ENCODE measurements at places on chromosomes 12 and 14. TPM values are rescaled to one million over a fixed set of nuclear protein-coding genes. Genes with fewer than 3 reads are reported as not detected.

DNA sequence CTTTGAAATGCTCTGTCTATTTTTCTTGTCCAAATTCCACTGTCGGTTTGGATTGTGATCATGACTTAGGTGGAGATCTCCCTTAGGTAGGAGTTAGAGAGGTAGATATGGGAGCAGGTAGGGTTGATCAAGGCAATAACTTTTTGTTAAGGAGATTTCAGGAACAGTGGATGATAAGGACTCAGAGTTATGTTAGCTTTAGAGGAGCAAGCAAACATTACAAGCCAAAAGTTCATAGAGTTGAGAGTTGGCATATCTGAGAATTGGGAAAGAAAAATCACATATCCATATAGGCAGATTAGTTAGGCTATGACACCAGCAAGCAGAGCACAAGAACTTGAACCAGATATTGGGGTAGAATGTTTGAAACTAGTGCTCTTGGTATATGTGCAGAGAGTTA is 43.1 kb upstream of the C12orf75 start:
- no peak overlapping the region for H3K4me3 ChIP-seq
- H3K27me3 ChIP-seq, result no peaks in the 10 kb centered on the region

GRCh38 chr14:58272588-58273372 is 25.6 kb upstream of the ARID4A start:
- H3K4me3 ChIP-seq, result no peak overlapping the region
- no peak overlapping the region for H3K27ac ChIP-seq
- H3K4me1 ChIP-seq, result no peaks in the 10 kb centered on the region
- DNase-seq, result no peak
- H3K27me3 ChIP-seq, result no peaks in the 10 kb centered on the region

The KCNC2 gene
- not detected for total RNA-seq

DNA sequence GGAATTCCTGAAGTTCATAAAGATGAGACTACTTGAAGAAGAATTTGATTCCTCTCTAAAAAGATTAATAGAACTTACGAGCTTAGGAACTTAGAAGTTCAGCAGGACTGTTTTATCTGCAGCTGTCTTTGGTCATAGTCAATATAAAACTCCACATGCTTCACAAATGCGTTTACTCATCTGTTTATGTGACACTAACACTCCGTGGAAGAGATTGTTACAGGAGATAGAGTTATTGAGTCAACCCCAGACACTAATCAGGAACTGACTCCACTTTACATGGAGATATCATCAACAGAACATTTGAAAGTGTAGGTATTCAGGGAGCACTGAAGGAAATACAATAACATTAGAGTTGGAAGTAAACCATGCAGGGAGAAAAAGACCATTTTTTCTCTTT is 92.8 kb downstream of the LRFN5 start:
- H3K36me3 ChIP-seq, result no peaks in the 10 kb centered on the region
- no peak for DNase-seq
- no peak overlapping the region for H3K4me3 ChIP-seq
- H3K27me3 ChIP-seq, result no peaks in the 10 kb centered on the region

DNA sequence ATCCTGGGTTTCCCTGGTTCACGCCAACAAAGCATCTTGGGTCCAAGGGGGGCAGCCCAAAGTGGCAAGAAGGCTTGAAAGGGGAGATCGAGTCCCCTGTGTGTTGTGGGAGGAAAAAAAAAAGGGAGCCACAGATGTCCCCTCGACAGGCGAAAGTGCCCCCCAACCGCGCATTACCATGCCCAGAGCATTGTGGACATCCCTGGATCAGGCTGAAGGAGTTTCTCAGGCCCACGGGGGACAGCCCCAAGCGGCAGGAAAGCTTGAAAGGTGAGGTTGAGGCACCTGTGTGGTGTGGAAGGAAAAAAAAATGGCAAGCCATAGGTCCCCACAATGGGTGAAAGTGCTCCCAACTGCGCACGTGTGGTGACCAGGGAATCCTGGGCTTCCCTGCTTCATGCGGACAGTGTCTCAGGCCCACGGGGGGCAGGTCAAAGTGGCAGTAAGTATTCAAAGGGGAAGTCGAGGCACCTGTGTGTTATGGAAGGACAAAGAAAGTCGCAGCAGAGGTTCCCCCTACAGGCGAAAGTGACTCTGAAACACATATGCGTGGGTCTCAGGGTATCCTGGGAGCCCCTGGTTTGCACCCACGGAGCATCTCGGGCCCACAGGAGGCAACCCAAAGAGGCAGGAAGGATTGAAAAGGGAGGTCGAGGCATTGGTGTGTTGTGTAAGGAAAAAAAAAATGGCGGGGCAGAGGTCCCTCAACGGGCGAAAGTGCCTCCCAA is 580.1 kb downstream of the ALG10 start:
- no peak overlapping the region for H3K27ac ChIP-seq
- no peaks in the 10 kb centered on the region for H3K27me3 ChIP-seq
- H3K36me3 ChIP-seq, result no peaks in the 10 kb centered on the region
- no peak for DNase-seq
- no peak overlapping the region for H3K4me3 ChIP-seq
- H3K4me1 ChIP-seq, result no peaks in the 10 kb centered on the region

GRCh38 chr12:128813392-128813791 is 10.4 kb downstream of the SLC15A4 start:
- no peak for DNase-seq
- H3K4me3 ChIP-seq, result no peak overlapping the region
- H3K4me1 ChIP-seq, result no peaks in the 10 kb centered on the region
- no peaks in the 10 kb centered on the region for H3K27me3 ChIP-seq

GRCh38 chr12:77833329-77833728 is 2.6 kb downstream of the NAV3 start:
- no peak overlapping the region for H3K4me3 ChIP-seq
- DNase-seq, result no peak
- H3K27me3 ChIP-seq, result no peaks in the 10 kb centered on the region
- no peaks in the 10 kb centered on the region for H3K36me3 ChIP-seq
- H3K4me1 ChIP-seq, result no peaks in the 10 kb centered on the region

- H3K4me3 ChIP-seq, result no peak overlapping the region
- no peaks in the 10 kb centered on the region for H3K36me3 ChIP-seq
- peaks cover 19% of the 10 kb centered on the region for H3K4me1 ChIP-seq
- H3K27me3 ChIP-seq, result no peaks in the 10 kb centered on the region
- no peak overlapping the region for H3K27ac ChIP-seq
Observed at GRCh38 chr14:93940437-93940836, 13.3 kb downstream of the FAM181A start.

GRCh38 chr12:77469578-77470333 is 360.9 kb upstream of the NAV3 start:
- H3K36me3 ChIP-seq, result no peaks in the 10 kb centered on the region
- no peaks in the 10 kb centered on the region for H3K27me3 ChIP-seq
- no peak for DNase-seq
- no peak overlapping the region for H3K27ac ChIP-seq

The CD163 gene
- 1.4 TPM for total RNA-seq

DNA sequence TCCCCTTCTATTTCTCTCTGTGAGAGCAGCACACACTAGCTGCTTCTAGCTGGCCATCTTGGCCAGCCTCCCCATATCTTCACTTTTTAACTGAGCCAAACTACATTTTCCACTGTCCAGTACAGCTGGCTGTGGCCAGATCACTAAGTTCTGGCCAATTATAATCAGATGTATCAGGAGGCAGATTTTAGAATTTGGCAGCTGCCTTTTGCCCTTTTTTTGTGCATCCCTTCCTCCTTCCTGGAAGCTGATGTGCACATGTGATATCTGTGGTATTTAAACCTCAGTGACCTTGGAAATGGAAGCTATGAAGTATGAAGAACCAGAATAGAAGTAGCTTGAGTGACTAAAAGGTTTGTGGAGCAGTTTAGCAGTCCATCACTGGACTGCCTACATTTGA is 49.8 kb upstream of the ANO6 start:
- no peak for DNase-seq
- H3K36me3 ChIP-seq, result no peaks in the 10 kb centered on the region
- H3K4me1 ChIP-seq, result no peaks in the 10 kb centered on the region
- H3K4me3 ChIP-seq, result no peak overlapping the region

- no peak for DNase-seq
- H3K4me1 ChIP-seq, result no peaks in the 10 kb centered on the region
- no peaks in the 10 kb centered on the region for H3K36me3 ChIP-seq
- no peak overlapping the region for H3K4me3 ChIP-seq
Observed at GRCh38 chr14:57413849-57414248, 23.5 kb downstream of the NAA30 start.

The CLEC7A gene
- not detected for total RNA-seq

GRCh38 chr14:92670643-92671366 is 77.6 kb downstream of the LGMN start:
- H3K36me3 ChIP-seq, result no peaks in the 10 kb centered on the region
- no peak for DNase-seq
- no peaks in the 10 kb centered on the region for H3K27me3 ChIP-seq

The GUCY2C gene
- total RNA-seq, result not detected

DNA sequence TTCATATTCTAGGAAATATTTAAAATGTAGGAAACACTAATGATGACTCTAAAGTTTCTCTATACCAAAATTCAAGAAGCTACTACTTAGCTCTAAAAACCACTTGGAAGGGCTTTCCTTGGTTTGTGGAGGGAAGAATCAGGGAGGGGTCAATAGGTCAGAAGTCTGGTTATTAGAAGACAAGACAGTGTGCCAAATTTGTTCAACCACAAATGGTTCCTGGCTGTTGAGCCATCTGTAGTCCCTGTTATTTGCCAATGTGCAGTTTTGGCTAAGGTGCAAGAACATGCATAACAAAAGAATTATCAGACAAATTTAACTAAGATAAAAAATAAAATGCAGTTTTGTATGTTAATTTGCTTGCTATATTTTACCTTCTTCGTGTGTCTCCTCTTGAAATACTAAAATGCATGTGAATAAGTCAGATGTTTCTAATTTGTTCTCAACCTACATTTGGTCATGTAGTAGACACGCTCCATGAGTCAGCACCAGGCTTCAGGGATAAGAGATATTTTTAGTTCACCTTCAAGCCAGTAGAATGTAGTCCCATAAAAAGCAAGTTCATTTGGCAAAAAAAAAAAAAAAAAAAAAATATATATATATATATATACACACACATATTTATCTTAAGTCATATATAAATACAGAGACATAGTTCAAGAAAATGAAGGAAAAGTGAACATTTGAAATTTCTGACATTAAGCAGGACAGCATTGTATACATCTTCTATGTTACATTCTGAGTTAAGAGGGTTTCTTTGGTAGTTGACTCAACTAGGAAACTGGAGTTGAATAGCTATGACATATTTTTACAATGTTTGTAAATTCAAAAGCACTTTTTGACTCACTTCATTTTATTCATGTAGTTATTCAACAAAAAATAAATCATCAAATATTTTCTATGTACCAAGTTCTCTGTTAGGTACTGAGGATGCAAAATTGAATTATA is 123.3 kb downstream of the KCNC2 start:
- no peaks in the 10 kb centered on the region for H3K27me3 ChIP-seq
- DNase-seq, result no peak
- no peaks in the 10 kb centered on the region for H3K36me3 ChIP-seq
- no peak overlapping the region for H3K27ac ChIP-seq

Data from HCT116 (cell line).